Breast epithelium (tissue), 4 donors: ENCODE measurements at places on chromosomes 12 and 14. TPM values are rescaled to one million over a fixed set of nuclear protein-coding genes. Genes with fewer than 3 reads are reported as not detected.

GRCh38 chr14:100605706-100606686 is 18.8 kb upstream of the BEGAIN start:
- H3K4me1 ChIP-seq = no peaks in the 10 kb centered on the region
- H3K36me3 ChIP-seq = no peaks in the 10 kb centered on the region
- H3K27me3 ChIP-seq = no peaks in the 10 kb centered on the region
- DNase-seq = no peak

DNA sequence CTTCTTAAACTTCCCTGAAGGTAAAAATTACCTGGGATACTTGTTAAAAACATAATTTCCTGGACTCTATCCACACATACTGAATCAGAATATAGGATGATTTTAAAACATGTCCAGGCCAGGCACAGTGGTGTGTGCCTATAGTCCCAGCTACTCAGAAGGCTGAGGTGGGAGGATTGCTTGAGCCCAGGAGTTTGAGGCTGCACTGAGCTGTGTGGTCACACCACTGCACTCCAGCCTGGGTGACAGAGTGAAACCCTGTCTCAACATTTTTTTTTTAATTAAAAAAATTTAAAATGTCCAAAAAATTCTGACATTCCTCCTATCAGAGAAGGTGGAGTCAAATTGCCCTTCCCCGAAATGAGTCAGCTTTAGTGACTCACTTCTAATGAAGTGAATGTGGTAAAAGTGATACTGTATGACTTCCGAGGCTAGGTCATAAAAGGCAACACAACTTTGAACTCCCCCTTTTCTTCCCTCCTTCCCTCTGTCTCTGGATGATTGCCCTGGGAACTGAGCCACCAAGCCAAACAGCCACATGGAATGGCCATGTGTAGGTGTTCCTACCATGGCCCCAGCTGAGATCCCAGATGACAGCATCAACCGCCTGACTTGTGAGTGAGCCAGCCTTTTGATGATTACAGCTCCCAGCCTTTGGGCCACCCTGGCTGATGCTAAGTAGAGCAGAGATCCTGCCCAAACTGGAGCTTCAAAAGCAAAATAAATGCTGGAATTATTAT is 36.3 kb downstream of the LIMA1 start:
- H3K27ac ChIP-seq = peak overlapping the region; percentile 85
- no peaks in the 10 kb centered on the region for H3K27me3 ChIP-seq
- no peaks in the 10 kb centered on the region for H3K4me1 ChIP-seq
- no peaks in the 10 kb centered on the region for H3K36me3 ChIP-seq
- H3K4me3 ChIP-seq = no peak overlapping the region
- DNase-seq = no peak

- no peak overlapping the region for H3K27ac ChIP-seq
- no peaks in the 10 kb centered on the region for H3K36me3 ChIP-seq
- no peak overlapping the region for H3K4me3 ChIP-seq
- H3K4me1 ChIP-seq = no peaks in the 10 kb centered on the region
- DNase-seq = no peak
- no peaks in the 10 kb centered on the region for H3K27me3 ChIP-seq
These were observed 1203.2 kb downstream of the TMEM121 start for GRCh38 chr14:106729551-106729950.

DNA sequence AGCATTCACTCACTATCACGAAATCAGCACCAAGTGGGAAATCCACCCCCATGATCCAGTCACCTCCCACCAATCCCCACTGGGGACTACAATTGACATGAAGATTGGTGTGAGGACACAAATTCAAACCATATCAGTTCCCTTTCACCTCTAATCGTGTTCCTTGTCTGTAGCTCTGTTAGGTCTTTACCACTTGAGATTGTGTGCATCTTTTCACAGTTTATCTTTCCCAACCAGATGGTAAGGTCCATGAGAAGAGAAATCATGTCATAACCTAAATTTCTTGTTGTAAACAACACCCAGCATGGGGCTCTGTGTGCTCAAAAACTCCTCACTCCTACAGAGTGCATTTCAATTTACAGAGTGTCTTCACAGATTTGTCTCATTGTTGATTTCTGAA is 27.1 kb upstream of the PCED1B start:
- H3K4me1 ChIP-seq = no peaks in the 10 kb centered on the region
- H3K27ac ChIP-seq = no peak overlapping the region

DNA sequence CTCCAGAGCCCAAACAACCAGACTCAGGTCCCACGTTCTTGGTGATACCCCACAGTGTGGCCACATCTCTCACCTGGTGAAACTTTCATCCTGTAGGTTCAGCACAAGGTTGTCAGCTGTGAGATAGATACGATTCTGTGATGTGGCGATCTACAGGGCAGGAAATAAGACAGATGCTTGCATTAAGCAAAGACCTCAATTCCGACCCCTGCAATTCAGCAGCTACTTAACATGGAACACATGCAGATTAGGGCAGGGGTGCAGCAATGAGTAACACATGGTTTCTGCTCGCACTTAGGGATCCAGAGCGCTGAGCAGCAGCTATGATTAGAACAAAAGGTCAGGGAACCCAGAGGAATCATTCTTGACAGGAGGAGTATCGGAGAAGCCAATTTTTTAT is 4.1 kb downstream of the PHB2 start:
- peaks cover 42% of the 10 kb centered on the region for H3K4me1 ChIP-seq
- H3K36me3 ChIP-seq = peaks cover 8% of the 10 kb centered on the region
- no peak for DNase-seq
- peak overlapping the region; percentile 99 for H3K27ac ChIP-seq

KCNK10 gene
- not detected for total RNA-seq
